ENCODE measurements at places on chromosomes 6 and 20.

DNA sequence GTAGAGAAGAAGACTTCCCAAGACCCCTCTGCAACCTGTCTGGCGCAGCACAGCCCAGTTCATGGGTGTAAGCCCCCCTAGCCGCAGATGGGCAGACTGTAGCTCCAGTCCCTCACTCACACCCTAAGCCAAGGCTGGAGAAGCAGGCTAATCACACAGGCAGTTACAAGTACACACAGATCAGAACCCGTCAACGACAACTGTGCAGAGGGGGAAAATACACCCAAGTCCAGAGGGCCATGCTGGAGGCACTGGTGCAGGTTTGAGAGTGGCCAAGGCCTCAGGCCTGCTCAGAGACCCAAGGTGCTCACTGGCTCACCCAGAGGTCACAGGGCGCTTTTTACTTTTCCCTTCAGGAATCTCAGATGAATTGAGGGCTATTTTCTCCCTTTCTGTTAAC is 106.1 kb downstream of the NOL4L start:
- no peak for DNase-seq

DNA sequence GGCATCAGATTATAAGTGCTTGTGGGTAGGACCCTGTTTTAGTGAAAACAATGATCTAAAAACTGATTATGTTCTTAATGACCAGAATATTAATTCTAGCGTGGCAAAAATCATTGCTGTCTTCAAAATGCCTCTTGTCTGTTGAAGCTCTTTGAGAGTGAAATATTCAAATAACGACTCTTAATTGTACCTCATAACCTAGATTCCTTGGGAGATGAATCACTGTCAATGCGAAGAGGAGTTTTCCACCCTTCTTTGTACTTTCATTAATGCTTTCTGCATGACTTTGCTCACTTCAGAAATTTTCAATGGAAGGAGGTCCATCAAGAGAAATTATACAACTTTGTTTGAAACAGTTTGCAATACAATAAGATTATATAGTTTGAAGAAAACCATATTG is 71.5 kb downstream of the CRYBG1 start:
- DNase-seq = no peak

DNA sequence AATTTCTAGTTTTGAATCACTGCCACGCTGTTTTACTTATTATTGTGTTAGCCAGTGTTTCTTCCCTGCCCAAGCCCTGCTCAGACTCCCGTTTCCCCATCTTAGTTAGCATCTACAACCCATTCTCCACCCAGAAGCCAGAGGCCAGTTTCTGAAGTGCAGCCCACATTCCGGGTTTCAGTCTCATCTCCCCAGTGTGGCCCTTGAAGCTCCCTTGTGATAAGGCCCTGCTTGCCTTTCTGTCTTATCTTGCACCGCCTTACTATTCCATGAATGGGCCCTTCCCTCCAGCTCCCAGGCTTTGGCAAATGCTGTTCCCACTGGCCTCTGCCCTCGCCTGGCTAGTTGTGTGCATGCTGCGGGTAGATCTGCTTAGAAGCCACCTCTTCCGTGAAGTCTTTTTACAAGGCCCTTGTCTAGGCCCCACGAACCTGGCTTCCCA is 41.1 kb downstream of the TOX2 start:
- DNase-seq = no peak

- DNase-seq = no peak
Observed at GRCh38 chr6:46715141-46715540, 20.0 kb downstream of the PLA2G7 start.

GRCh38 chr6:169895000-169895759 is 143.8 kb downstream of the ERMARD start:
- DNase-seq = no peak

DNA sequence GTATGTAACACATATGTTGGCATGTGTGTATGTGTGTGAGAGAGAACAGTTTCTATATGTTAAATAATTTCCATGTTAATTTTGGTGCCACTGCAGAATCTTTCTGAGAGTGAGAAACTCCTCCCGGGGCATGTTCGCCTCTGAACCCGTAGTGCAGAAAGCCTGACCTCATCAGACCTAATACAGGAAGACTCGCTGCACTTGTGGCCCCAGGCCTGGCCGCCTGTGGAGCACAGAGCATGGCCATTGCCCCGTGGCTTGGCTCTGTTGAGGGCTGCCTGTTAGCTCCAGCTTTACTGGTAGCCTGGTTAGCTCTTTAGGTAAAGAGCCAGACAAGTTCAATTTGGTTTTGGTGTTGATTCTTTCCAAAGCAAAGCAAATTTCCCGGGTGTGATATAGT is 25.5 kb downstream of the FARS2 start:
- DNase-seq = no peak

DNA sequence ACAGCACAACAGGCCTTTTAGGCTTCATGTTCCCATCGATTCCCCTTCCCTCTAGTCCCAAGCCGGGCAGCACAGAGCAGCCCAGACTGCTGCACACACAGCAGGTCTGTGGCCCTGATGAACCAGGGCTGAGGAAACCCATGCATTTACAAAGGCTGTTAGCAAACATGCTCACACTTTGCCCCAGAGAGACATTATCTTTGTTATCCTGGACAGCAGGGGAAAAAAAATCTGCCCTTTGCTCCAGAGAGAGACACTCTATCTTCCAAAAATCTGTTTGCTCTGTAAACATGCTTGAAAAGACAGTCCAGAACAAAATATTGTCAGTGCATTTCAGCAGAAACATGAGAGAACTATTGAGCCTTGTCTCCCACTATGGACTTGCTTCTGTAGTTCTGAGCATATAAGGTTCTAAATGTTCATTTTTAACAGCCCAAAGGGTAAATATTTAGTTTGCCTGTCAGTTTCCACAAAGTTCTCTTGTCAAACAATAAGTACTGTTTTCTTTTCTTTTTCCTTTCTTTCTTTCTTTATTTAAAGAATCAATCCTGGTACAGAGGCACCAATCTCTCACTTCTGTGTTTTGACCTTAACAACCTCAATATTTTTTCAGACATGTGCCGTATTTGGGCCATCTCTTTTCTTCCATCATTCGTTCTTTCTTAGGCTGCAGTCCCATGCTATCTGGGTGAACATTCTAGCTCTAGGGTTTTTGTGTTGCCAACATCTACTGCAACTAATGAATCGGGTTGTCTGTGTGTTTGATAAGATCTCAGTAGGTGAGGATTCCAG is 468.0 kb downstream of the EPM2A start:
- no peak for DNase-seq

GRCh38 chr20:46651091-46651962 is at the start of gene SLC13A3:
Gene SLC13A3, minus strand, starts transcription at chr20:46651459. Its CDS starts 38 bp downstream, at chr20:46651421.
- DNase-seq = no peak

- DNase-seq = no peak
Observed at GRCh38 chr6:118504611-118505010, 43.5 kb upstream of the PLN start.

- DNase-seq = no peak
Observed at GRCh38 chr6:21955951-21956350, 340.9 kb downstream of the PRL start.

- DNase-seq = no peak
Observed at GRCh38 chr20:50281831-50282591, 91.4 kb downstream of the CEBPB start.

GRCh38 chr6:6908121-6908520 is 199.6 kb upstream of the RREB1 start:
- no peak for DNase-seq

- no peak for DNase-seq
Observed at GRCh38 chr6:32908897-32909296, 31.9 kb downstream of the HLA-DMB start.

GRCh38 chr6:143505111-143505510 is 6.4 kb downstream of the FUCA2 start:
- DNase-seq = no peak

DNA sequence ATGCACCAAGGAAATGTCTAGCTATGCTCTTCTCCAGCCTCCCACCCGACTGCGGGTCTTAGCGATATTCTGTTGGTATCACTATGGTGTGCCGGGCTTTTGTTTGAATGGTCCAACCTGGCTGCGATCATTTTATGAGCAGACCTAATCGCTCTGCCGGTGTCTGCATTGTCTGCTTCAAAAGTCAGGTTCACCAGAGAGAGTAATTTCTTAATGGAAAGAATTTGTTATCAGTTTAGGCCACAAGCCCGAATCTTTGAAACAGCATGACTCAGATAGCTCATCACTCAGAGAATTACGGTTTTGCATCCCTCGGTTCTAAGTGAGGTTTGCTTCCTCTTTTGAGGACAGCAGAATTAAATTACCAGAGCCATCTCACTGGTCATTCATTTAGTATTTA is 521.0 kb upstream of the ARID1B start:
- no peak for DNase-seq

GRCh38 chr20:688809-689212 is 13.2 kb upstream of the SCRT2 start:
- DNase-seq = no peak

- no peak for DNase-seq
Observed at GRCh38 chr20:49615401-49616153, 47.6 kb upstream of the PTGIS start.

GRCh38 chr6:293193-294174 is 1.2 kb downstream of the DUSP22 start:
- no peak for DNase-seq

DNA sequence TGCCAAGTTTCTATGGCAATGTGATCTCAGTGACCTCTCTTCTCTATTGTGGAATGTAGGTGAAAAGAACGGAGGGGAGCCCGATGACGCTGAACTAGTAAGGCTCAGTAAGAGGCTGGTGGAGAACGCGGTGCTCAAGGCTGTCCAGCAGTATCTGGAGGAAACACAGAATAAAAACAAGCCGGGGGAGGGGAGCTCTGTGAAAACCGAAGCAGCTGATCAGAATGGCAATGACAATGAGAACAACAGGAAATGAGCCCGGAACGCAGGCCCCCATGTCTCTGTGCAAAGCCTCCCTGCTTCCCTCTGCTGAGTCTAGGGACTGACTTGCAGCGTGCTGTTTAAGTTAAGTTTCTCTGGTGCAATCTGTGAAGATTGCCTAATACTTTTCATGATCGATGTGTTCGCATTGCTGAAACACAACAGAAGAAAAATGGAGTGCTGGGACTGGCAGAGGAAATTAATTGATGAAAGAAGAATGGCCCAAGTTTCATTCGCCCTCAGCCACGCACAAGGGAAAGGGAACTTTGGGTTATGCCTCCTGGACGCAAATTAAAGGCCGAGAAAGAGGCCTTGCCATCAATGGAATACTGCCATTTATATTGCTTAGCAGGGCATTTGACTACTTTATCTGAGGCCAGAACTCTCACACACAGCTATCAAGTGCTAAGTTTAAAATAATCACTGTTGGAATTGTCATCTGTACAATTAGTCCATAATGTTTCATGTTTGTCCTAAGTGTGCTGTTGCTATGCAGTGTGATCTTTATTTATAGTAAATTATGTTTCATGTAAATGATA is 146.4 kb downstream of the AKAP7 start:
- DNase-seq = no peak

DNA sequence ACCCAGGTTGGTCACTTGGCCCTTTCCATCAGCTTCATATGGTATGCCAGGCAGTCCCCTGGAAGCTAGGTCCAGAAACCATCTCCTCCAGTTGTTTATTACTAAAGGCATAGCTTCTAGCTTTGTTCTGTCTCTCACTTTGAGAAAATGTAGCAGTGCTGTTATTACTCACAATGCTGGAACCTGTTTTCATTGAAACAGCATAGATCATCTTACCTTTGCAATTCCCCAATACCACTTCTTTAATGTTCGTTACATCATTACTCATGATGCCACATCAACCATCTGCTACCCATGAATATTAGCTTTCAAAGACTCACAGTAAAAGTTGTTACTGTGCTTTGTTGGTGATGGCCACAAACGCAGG is 88.3 kb downstream of the ADAT2 start:
- DNase-seq = no peak

DNA sequence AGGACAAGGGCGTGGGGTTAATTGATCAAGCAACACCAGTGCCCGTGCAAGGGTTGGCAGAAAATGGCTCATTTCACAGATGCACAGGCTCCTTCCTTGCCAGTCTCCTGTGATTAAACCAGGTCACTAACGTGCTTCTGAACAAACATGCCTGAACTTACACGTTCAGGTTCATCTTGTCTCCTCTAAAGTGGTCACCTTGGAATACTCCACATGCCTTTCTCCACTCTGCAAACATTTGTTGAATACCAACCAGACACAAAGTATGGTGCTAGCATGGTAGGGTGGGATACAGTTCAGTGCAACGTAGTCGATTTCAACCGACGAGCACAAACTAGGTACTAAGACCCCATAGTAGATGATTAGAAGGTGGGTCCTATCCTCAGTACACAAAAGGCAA is 72.6 kb upstream of the PTPRT start:
- no peak for DNase-seq

GRCh38 chr6:10522929-10523573 is 1.9 kb downstream of the GCNT2 start:
- no peak for DNase-seq

DNA sequence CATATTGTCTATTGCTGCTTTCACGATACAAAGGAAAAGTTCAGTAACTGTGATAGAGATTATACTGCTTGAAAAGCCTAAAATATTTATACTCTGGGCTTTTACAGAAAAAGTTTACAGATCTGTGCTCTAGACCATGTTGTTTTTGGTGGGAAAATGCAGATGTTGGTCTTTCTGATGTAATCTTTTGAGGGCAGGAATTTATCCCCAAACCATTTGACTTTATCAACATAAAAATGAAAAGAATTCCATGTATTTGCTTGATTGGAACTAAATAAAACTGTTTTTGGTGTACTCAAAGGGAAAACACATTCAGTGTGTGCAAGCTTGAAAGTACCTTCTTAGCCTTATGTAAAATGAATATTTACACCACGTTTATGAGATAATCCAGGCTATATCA is 603.5 kb downstream of the KHDRBS2 start:
- no peak for DNase-seq
